ENCODE measurements at places on chromosomes 3 and 15. TPM values are rescaled to one million over a fixed set of nuclear protein-coding genes. Genes with fewer than 3 reads are reported as not detected.

Gene ATP11B
- polyA plus RNA-seq, result 47.0 TPM

Gene NKTR
- 15.8 TPM for polyA plus RNA-seq

Gene TUSC7
- polyA plus RNA-seq, result not detected

Gene DNAH1
- 1.0 TPM for polyA plus RNA-seq

Gene GAP43
- polyA plus RNA-seq, result not detected

Gene SH3BP5
- 84.3 TPM for polyA plus RNA-seq

Gene KNL1
- 0.03 TPM for polyA plus RNA-seq

Gene SUSD5
- polyA plus RNA-seq, result not detected

Gene OR5K2
- polyA plus RNA-seq, result not detected

Gene ZNF774
- not detected for polyA plus RNA-seq

Gene NR2F2
- polyA plus RNA-seq, result not detected

Gene CEP63
- polyA plus RNA-seq, result 19.3 TPM

Gene BOC
- not detected for polyA plus RNA-seq

Gene MYO5C
- polyA plus RNA-seq, result 0.48 TPM

Gene WDR93
- 0.08 TPM for polyA plus RNA-seq

Gene GP5
- 1.3 TPM for polyA plus RNA-seq

Gene SLC22A14
- polyA plus RNA-seq, result not detected

Gene TMPRSS7
- not detected for polyA plus RNA-seq

Gene CFAP100
- not detected for polyA plus RNA-seq

Gene ELL3
- 0.24 TPM for polyA plus RNA-seq

Gene NANOGP8
- polyA plus RNA-seq, result not detected

Gene ANKRD34C
- not detected for polyA plus RNA-seq

Gene ARGFX
- polyA plus RNA-seq, result not detected

Gene HRG
- polyA plus RNA-seq, result not detected

Gene THOC7
- polyA plus RNA-seq, result 96.2 TPM

Gene GP9
- polyA plus RNA-seq, result not detected

Gene SNURF
- 67.2 TPM for polyA plus RNA-seq

Gene STRC
- polyA plus RNA-seq, result not detected

Gene CFAP161
- polyA plus RNA-seq, result not detected

Gene DIPK2A
- polyA plus RNA-seq, result 9.0 TPM

Data from CD8-positive, alpha-beta memory T cell (primary cell).